ENCODE measurements at places on chromosomes 5 and 9.

- no peak for DNase-seq
Measured at GRCh38 chr9:112162621-112163413, 12.3 kb downstream of the SUSD1 start.

DNA sequence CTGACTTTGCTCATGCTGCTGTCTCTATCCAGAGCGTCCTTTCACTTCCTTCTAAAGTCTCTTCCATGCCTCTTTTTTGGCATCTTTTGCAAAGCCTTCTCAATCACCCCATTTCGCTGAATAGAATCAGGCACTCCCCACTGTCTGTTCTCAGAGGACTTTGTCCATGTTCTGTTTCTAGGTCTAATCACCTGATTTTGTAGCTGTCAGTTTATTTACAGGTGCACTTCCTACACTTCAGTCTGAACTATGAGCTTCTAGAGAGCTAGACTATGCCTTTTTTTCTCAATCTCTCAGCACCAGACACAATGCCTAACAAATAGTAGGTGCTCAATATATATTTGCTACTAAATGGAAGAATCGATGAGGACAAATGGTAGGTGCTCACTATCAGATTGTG is 29.9 kb downstream of the TLR4 start:
- DNase-seq = no peak

GRCh38 chr9:135244271-135245221 is 157.1 kb downstream of the OLFM1 start:
- DNase-seq = no peak

GRCh38 chr5:56515011-56515410 is 281.9 kb upstream of the ANKRD55 start:
- DNase-seq = no peak

DNA sequence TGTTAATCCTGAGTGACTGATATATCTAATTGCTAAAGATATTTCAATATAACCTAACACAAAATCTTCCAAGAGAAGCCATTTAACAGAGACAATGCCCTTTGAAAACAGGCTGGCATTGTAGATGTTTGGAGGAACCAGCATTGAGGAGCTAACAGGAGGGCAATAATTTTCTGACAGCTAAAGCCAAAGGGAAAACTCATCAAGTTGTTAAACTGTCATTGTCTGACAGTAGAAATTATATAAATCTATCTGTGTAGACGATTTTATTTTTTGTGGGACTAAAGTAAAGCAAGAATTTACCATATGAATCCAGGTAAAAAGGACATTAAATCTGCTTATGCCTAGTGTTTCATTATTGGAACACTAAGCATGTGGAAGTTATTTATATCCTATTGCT is 500.2 kb upstream of the NMUR2 start:
- DNase-seq = no peak

GRCh38 chr5:179397516-179397915 is 52.3 kb upstream of the ADAMTS2 start:
- no peak for DNase-seq

DNA sequence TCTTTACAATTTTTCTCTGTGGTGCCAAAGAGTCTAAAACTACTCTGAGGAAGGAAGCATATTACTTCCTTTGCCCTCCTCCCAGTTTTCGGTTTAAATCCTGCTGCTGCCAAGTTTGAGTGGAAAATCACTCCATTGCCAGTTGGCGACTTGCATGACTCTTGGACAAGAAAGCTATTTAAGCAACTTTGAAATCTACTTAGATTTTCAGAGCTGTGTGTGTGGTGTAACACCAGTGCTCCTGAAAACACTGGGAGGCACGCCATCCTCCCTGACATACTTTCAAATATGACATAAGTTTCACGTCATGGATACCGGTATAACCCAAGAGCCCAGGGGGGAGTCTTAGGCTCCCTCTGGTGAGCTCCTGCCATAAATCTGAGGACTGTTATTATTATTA is 83.5 kb upstream of the RIOK2 start:
- no peak for DNase-seq
